Mesothelial cell of epicardium (in vitro differentiated cells): ENCODE measurements at places on chromosomes 16 and 17. TPM values are rescaled to one million over a fixed set of nuclear protein-coding genes. Genes with fewer than 3 reads are reported as not detected.

GRCh38 chr17:48724251-48725003, 1.4 kb downstream of the PRAC2 start:
- peaks cover 98% of the 10 kb centered on the region for H3K27me3 ChIP-seq
- H3K4me1 ChIP-seq: peaks cover 57% of the 10 kb centered on the region
- peak overlapping the region; percentile 95 for H3K27ac ChIP-seq
- no peaks in the 10 kb centered on the region for H3K36me3 ChIP-seq
- peak; percentile 79 for DNase-seq

GRCh38 chr16:81779536-81780320, 637 bp downstream of the PLCG2 start:
- H3K27ac ChIP-seq: peak overlapping the region; percentile 34
- peaks cover 73% of the 10 kb centered on the region for H3K27me3 ChIP-seq
- peaks cover 13% of the 10 kb centered on the region for H3K4me1 ChIP-seq
- DNase-seq: no peak

GRCh38 chr16:88539652-88540345, 30.4 kb upstream of the ZC3H18 start:
- no peak overlapping the region for H3K4me3 ChIP-seq
- H3K27ac ChIP-seq: no peak overlapping the region
- H3K36me3 ChIP-seq: peaks cover 6% of the 10 kb centered on the region
- peaks cover 23% of the 10 kb centered on the region for H3K27me3 ChIP-seq
- no peak for DNase-seq

TM4SF5 gene
- total RNA-seq: not detected in 3 replicates

KRTAP3-1 gene
- total RNA-seq: 0.41 to 1.3 TPM (median 0.95 TPM) in 3 replicates

DNA sequence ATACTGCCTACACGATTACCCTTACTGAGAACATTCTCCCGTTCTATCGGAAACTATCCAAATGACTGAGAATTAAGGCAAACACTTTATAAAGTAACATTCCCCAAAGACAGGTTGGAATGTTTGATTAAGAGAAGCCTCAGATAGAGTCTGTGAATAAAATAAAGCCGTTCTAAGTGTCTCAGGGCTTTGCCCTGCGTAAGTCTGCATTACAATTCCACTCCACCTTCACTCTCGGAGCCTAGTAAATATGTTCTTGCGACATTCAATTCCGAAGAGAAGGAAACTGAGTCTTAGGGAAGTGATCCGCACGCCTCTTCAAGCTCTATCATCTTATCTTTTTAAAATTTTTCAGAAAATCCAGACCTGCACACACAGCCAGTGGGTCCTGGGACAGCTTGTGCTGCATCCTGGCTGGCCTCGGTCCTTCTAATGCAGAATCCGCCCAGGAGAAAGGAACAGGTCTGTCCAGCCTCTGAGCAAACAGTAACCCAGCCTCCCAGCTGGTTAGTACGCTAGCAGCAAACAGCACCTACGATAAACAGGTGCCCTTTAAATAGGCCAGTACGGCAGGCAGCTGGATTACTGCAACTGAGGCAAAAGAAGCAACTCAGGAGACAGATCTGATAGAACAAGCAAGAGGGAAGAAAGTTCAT, 254.1 kb upstream of the IRX3 start:
- DNase-seq: no peak
- H3K27me3 ChIP-seq: peaks cover 35% of the 10 kb centered on the region
- H3K36me3 ChIP-seq: no peaks in the 10 kb centered on the region
- peaks cover 55% of the 10 kb centered on the region for H3K4me1 ChIP-seq
- no peak overlapping the region for H3K4me3 ChIP-seq

ALOX15B gene
- 0.09 TPM in 1 of 3 replicates, not detected in the others for total RNA-seq

- H3K36me3 ChIP-seq: no peaks in the 10 kb centered on the region
- H3K4me1 ChIP-seq: peaks cover 35% of the 10 kb centered on the region
- no peak overlapping the region for H3K27ac ChIP-seq
Observed at GRCh38 chr16:56862776-56863175, 2.2 kb upstream of the SLC12A3 start.

GRCh38 chr16:89732918-89733242, 11.5 kb downstream of the ZNF276 start:
- H3K4me3 ChIP-seq: no peak overlapping the region
- H3K4me1 ChIP-seq: peaks cover 9% of the 10 kb centered on the region
- H3K36me3 ChIP-seq: peaks cover 33% of the 10 kb centered on the region
- no peak overlapping the region for H3K27ac ChIP-seq

GRCh38 chr16:85829751-85830445, 30.4 kb downstream of the COX4I1 start:
- H3K27me3 ChIP-seq: peaks cover 33% of the 10 kb centered on the region
- H3K27ac ChIP-seq: no peak overlapping the region
- H3K36me3 ChIP-seq: no peaks in the 10 kb centered on the region
- DNase-seq: no peak
- no peak overlapping the region for H3K4me3 ChIP-seq

HSD11B2 gene
- total RNA-seq: 3.0 to 4.1 TPM (median 3.7 TPM) in 3 replicates

AKAP1 gene
- 26.4 to 30.7 TPM (median 27.5 TPM) in 3 replicates for total RNA-seq

DNA sequence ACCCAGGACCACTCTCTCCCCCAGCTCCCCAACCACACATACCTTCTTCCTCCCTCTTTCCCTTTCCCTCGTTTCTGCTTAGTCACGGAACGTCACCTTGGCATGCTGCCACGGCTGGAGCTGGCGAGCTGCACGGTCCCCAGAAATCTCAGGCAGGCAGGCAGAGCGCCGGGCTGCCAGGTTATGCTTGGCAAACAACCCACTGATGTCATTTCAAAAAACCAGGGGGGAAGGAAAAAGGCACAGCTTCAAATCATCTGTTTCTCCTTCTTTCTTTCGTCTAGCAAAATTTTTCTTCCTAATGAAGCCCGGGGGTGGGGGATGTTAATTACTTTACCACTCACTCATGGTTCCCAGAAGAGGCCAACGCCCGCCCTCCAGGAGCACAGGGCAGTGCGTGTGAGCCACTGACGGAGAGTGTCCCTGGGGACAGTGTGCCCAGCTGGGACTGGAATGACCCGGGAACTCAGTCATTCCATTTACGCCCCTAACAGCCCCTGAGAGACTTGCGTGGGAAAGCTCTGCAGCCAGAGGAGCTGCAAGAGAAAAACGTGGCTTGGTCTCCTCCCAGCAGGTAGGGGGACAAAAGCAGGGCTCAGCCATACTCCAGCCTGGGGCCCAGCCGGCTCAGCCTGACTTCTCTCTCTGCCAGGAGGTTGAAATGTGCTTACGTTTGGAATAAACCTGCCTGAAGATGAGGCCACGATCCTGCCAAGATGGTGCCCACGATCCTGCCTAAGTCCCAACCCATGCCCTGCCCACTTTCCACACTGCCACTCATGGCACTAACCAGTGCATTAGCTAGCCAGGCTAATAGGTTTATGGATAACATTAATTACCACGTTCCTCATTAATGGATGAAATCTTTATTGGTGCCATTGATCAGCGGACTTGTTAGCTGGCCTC, 198.9 kb downstream of the ZFHX3 start:
- peaks cover 44% of the 10 kb centered on the region for H3K4me1 ChIP-seq
- H3K27me3 ChIP-seq: no peaks in the 10 kb centered on the region
- peak; percentile 80 for DNase-seq

DNA sequence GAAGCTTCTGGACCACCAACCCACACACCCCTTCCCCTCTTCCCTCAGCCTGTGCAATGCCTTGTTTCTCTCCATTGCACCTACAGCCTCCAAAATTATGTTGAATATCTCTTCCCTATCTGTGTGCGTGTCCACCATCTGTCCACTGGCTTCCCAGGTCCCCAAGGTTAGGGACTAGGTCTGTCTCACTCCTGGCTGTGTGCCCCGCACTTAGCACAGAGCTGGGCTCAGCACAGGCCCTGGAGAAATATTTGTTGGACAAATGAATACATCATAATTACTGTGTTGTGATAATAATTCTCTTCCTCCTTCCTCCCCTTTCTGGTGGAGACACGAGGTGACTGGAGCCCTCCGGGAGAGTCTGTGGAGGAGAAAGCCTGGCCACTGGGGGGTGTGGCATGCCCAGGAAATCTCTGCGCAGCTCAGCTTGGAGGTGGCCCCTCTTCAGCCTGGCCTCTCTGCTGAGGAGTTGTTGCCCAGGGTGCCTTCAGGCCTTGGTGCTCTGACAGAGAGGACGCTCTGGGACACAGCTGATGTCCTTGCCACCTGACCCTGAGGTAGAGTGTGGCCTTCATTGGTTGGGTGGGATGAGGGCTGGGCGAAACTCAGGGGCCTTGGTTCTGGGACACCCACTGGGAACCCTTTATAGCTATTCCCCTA, 3.3 kb upstream of the BRD7 start:
- no peak overlapping the region for H3K4me3 ChIP-seq
- no peaks in the 10 kb centered on the region for H3K36me3 ChIP-seq
- peaks cover 50% of the 10 kb centered on the region for H3K4me1 ChIP-seq
- no peak for DNase-seq
- H3K27me3 ChIP-seq: no peaks in the 10 kb centered on the region
- H3K27ac ChIP-seq: peak overlapping the region; percentile 74

DNA sequence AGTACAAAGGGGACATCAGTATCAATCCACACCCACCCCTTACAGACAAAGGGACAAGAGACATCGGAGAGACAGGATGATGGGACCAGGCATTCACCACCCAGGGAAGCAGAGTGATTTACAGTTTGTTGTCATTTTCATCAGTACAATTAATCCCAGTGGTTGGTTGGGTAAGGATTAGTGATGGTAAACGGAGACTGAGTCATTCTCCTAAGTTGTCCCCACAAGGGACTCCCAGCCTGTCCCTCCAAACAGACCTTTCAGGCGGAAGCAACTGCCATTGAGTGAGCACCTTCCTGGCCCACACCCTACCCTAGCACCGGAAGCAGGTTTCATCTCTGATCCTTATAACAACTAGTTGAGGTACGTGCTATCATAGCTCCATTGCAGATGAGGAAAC, 11.2 kb downstream of the PPL start:
- peaks cover 18% of the 10 kb centered on the region for H3K36me3 ChIP-seq
- DNase-seq: no peak
- peaks cover 27% of the 10 kb centered on the region for H3K4me1 ChIP-seq
- no peaks in the 10 kb centered on the region for H3K27me3 ChIP-seq
- peak overlapping the region; percentile 97 for H3K27ac ChIP-seq

DNA sequence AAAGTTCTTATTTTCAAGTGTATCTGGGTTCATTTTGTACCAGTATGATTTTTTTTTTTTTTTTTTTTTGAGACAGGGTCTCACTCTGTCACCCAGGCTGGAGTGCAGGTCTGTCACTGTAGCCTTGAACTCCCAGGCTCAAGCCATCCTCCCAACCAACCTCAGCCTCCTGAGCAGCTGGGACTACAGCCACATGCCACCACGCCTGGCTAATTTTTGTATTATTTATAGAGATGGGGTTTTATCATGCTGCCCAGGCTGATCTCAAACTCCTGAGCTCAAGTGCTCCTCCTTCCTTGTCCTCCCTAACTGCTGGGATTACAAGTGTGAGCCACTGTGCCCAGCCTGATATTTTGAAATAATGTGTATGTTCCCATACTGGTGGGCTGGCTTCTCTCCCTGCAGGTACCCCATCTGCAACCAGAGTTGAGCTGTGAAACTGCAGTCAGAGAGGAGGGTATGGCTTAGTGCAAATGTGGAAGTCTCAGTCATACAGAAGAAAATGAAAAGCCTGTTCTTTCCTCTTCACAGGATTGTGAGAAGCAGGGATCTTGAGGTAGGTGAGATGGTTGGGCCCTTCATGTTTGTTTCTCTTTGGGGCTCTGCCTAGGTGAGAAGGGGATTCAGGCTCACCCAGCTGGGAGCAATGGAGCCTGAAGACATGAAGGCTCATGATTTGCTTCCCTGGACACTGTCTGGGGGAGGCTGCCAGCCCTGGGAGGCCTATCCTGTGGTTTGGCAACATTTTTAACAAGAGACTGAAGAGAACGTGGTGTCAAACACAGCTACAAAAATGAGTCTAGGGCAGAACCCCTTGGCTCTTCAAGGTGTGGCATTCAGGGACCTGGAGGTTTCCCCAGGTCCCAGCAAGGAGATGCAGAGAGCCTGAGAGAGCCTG, 41.3 kb upstream of the SIAH1 start:
- H3K4me3 ChIP-seq: no peak overlapping the region
- H3K36me3 ChIP-seq: no peaks in the 10 kb centered on the region
- no peak for DNase-seq
- H3K4me1 ChIP-seq: no peaks in the 10 kb centered on the region
- no peaks in the 10 kb centered on the region for H3K27me3 ChIP-seq

TBC1D3I gene
- total RNA-seq: 0.60 to 1.3 TPM (median 0.80 TPM) in 3 replicates

DNA sequence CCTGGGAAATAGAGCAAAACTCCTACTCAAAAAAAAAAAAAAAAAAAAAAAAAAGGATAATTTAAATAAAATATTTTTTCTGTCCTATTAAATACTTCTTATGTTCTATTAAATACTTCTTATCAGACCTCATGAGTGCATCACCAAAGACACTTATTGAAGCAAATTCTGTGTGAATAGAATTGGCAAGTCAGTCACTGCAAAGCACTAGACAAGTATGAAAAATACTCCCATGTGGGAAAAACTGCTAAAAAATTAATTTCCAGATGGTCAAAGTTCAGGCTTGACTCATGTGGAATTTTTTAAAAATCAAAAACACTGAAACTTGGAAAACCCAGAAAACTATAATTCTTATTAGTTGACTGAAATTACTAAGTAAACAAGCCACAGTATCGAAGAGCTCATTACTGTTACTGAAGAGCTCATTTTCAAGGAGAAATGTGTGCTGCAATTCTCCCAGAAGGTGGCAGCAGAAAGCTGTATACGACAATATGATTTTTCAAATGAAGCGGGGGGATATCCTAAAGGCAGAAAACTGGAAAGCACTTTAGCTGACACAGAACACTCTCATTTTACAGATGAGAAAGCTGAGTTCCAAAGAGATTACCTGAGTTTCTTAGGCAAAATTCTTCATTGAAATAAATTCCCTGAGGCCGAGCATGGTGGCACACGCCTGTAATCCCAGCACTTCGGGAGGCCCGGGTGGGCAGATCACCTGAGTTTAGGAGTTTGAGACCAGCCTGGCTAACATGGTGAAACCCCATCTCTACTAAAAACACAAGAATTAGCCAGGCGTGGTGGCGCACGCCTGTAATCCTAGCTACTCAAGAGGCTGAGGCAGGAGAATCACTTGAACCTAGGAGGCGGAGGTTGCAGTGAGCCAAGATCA, 15.9 kb upstream of the FBXO47 start:
- no peaks in the 10 kb centered on the region for H3K36me3 ChIP-seq
- no peak overlapping the region for H3K27ac ChIP-seq
- peaks cover 11% of the 10 kb centered on the region for H3K4me1 ChIP-seq
- no peaks in the 10 kb centered on the region for H3K27me3 ChIP-seq
- DNase-seq: no peak
- H3K4me3 ChIP-seq: no peak overlapping the region

GRCh38 chr16:4213737-4214136, 28.1 kb downstream of the SRL start:
- no peak overlapping the region for H3K4me3 ChIP-seq
- DNase-seq: no peak
- no peaks in the 10 kb centered on the region for H3K27me3 ChIP-seq
- no peak overlapping the region for H3K27ac ChIP-seq
- no peaks in the 10 kb centered on the region for H3K36me3 ChIP-seq

CYBA gene
- total RNA-seq: 116 to 127 TPM (median 121 TPM) in 3 replicates
